ENCODE measurements at places on chromosomes 2 and 18. TPM values are rescaled to one million over a fixed set of nuclear protein-coding genes. Genes with fewer than 3 reads are reported as not detected.

- DNase-seq = no peak
Observed at GRCh38 chr18:62245699-62246098, 58.6 kb downstream of the RELCH start.

- no peak for DNase-seq
Observed at GRCh38 chr18:8116341-8117005, 492.8 kb upstream of the RAB12 start.

DNA sequence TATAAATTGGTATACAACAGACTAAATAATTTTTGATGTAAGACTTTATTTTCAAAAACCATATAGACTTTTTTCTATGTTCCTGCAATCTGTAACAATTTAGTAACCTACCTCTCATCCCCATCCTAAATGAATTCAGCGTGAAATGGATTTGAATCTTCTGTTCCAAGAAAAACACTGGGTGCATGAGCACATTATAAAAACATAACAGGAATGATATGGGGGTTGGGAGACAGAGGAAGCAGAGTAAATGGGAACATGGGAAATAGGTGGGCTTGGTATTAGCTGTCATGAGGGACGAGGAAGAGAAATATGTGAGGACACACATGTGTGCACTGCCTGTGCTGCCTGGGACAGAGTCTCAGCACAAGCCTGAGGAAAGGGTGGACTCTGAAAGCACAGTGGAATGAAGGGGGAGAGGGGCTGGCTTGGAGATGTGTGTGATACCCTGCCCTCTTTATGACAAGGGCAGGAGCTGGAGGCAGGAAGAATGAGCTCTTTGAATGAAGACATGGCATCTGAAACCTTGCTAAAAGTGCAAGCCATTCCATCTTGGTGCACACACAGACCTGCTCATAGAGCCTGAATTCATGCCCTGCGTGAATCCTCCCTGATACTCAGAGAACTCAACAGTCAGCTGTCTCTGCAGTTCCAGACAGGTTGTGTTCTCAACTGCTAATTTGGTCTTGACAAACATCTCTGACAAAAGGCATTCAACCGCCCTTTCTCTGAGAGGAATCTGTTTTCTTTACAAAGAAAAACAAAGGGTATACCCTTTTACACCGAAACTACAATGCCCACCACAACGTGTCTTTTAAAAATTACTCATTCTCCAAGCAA is 66.6 kb downstream of the EPB41L3 start:
- no peak for DNase-seq

GRCh38 chr2:138724327-138724726 is 55.9 kb downstream of the NXPH2 start:
- DNase-seq = no peak

GRCh38 chr2:51243892-51244535 is 212.1 kb upstream of the NRXN1 start:
- no peak for DNase-seq

DNA sequence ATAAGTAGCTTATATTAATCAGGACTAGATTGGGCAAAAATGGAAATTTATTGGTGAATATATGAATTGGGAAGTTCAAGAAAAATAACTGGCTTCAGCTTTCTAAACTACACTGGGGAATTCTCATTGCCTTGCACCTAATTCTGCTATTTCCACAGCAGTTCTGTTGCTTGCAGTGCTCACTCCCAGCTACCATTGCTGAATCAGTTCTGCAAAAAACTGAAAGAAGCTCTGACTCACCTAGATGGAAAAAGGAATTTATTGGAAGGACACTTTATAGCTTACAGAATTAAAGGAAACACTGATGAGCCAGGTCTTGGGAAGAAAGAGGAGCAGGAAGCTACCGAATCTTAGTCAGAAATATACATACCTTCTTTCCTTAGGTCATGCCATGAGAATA is 60.3 kb upstream of the ACVR1 start:
- no peak for DNase-seq

DNA sequence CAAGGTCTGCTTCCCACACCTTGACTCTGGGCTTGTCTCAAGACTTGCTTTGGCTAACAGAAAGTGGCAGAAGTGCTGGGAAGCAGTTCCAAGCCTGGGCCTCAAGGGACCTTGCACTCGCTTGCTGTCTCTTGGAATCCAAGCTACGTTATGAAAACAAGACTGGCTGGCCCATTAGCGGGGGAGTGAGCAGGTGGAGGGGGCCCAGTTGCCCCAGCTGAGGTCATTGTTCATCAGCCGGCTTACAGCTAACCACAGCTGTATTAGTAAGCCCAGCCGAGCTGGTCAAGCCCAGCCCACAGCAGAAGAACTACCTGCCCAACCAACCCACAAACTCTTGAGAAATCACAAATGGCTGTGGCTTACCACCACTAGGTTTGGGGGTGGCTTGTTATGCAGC is 63.1 kb downstream of the MARCO start:
- no peak for DNase-seq

NAT8 gene
- not detected for total RNA-seq

- DNase-seq = no peak
Observed at GRCh38 chr2:11870584-11870983, 124.2 kb downstream of the LPIN1 start.

GRCh38 chr2:48176876-48177275 is 270.6 kb upstream of the FBXO11 start:
- no peak for DNase-seq

- DNase-seq = no peak
Observed at GRCh38 chr2:236959036-236959435, 126.7 kb upstream of the COPS8 start.

GRCh38 chr2:239956818-239957261 is 68.3 kb downstream of the NDUFA10 start:
- DNase-seq = no peak

- DNase-seq = no peak
Observed at GRCh38 chr2:202818321-202818720, 53.2 kb downstream of the ICA1L start.

- no peak for DNase-seq
Observed at GRCh38 chr2:169452080-169452479, 27.2 kb upstream of the BBS5 start.

POTEC gene
- not detected for total RNA-seq

GRCh38 chr2:138536740-138537139 is 35.2 kb downstream of the SPOPL start:
- no peak for DNase-seq

GAL3ST2 gene
- total RNA-seq = 0.73 TPM

HK2 gene
- 61.6 TPM for total RNA-seq

DNA sequence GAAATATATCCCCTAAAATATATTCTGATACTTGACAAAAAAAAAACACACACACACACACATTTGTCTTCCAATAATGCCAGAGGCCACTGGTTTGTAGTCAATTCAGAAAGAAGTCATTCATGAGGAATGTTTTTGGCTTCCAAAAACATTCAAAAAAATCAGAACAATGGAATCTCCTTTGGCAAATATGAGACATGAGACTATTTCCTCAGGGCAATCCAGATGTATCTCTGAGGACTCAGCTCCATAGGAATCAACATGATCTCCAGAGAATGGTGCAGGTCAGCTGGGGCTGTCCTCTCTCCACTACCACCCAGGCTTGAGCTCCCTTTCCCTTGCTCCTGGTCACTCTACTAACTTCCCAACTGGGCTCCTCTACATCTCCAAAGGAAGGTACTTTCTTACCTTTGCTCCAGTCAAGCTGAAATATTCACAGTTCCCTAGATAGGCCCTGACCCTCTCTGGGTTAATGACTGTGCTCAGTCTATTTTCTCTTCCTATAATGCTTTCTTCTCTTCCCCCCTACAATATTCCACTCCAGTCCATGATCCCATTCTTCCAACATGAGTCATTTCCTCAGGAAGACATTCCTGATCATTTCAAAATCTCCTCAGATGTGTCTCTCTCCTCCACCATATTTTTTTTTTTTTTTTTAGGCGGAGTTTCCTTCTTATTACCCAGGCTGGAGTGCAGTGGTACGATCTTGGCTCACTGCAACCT is 145.3 kb downstream of the C1D start:
- DNase-seq = no peak

DNA sequence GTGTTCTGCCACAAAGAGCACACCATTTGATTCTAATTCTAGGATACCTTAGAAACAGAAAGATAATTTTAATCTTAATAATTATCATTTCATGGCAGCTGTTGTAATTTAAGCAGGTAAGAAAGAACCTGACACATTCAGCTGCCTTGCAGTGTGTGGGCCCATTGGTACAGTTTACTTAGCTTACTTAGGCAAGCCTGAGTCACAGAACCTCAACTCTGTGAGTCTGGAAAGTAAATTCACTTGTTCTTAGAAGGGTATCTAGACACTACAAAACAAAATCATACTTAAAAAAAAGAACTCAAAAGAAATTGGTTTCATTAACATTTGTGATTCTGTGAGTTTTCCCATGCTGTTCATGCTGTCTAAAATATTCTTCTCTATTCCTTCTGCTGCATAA is 956.3 kb upstream of the SLC39A10 start:
- no peak for DNase-seq

DNA sequence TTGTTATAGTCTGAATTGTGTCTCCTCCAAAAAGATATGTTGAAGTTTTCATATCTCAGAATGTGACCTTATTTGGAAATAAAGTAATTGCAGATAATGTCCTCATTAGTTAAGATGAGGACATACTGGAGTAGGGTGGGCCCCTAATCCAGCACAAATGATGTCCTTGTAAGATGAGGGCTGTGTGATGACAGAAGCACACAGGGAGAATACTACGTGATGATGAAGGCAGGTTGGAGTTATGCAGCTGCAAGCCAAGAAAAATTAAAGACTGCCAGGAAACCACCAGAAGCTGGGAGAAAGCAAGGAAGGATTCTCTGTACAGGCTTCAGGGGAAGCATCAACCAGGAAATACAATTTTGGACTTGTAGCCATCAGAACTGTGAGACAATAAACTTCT is 58.3 kb upstream of the PNPT1 start:
- no peak for DNase-seq

ALK gene
- total RNA-seq = 0.11 TPM

DNA sequence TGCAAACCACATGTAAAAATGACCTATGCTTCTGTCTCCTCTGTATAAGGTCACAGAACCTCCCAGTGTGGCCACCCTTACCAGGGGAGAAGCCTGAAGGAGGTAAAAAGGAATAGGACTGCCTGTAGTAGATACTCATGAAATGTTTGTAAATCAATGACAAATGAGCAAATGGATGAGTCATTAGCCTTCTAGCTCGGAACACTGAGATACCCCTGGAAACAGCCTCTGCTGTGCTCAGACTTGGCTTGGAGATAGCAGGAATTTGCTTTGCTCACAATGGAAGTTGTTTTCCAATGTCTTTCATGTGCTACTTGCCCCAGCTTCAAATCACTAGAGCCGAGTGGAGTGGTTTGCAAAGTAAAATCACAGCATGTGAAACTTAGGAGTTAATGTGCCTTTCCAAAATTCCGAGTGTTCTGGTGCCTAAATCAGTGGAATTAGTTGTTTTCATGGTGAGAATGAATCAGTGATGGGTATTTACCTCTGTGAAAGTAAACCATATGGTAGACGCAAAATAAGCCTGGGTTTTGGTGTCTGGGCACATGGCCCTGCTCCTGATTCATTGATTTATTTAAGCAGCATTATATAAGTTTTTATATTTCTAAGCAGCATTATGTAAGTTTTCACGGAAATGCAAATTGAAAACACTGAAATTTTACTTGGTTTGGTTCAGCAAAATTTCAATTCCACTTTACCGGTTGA is 154.0 kb upstream of the MAP3K20 start:
- no peak for DNase-seq

All from WTC11 (cell line).